ENCODE measurements at places on chromosomes 3 and 15. TPM values are rescaled to one million over a fixed set of nuclear protein-coding genes. Genes with fewer than 3 reads are reported as not detected.

DNA sequence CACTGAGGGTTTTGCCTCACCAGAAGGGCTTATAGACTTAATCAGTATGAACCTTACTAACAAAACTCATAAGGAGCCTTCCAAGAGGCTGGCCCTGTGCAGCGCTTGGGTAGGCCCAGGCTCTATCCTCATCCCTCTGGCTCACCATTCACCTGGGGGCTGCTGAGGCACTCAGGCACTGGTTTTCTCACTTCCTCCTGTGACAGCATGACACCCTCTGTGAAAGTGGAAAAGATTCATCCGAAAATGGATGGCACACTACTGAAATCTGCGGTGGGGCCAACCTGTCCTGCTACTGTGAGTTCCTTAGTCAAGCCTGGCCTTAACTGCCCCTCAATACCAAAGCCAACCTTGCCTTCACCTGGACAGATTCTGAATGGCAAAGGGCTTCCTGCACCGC lies 41.3 kb downstream of the PSMD6 start:
- no peak for DNase-seq

GRCh38 chr3:37143821-37144220 lies 30.6 kb downstream of the LRRFIP2 start:
- DNase-seq, result no peak

GRCh38 chr3:39750712-39751111 lies 58.7 kb upstream of the MYRIP start:
- DNase-seq, result no peak

GRCh38 chr3:122996038-122996580 lies 31.5 kb downstream of the SEMA5B start:
- no peak for DNase-seq

DNA sequence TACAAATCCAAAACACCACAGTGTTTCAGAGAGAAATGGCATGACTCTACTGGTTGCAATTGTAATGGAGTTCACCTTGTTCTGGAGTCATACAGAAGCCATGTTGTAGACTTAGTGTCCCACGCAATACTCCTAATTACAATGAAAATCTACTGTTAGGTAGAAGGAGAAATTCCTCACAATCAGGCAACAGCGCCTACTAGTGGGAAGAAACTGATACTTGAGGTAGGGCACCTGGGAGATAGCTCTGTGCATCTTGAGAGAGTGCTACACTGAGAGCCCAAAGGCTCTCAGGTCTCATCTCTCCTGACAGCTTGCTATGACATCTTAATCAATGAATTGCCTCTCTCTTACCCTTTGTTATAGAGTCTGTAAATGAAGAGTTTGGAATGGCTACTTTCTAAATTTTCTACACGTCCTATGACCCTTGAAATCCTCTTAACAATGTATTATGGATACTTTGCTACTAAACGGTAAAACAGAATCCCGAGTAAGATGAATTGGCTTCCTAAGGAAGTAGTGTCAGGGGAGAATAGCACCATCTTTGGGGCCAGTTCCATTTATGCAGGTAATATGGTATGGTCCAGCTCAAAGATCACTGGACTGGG lies 422.7 kb upstream of the TPRG1 start:
- DNase-seq, result peak; percentile 68

DNA sequence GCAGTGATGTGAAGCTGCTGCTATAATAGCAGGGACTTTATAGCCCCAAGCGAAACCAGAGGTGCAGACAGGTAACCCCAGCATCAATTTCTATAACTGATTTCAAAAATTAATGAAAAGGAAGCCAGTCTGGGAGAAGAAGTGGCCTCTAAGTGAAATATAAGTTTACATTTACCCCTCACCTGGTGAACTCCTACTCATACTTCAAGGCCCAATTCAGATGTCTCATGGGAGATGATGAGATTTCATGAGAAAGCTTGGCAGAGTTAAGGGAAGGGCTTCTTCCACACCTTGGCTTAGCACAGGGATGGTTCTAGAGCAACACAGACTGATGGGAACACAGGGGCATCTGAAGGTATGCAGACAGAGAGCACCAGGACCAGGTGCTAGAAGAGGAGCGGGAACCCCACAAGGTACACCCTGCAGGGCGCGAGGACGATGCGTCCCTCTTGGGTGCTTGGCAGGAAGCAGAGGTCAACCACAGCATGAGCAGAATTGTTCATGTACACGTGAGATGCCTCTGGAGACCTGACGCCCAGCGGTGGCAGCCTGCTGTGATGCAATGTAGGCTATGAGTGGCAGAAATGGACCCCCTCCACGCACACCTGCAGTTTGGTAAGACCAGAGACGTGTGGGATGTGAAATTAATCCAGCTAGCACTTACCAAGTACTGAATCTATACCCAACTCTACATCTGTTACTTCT lies 102.9 kb downstream of the SRGAP3 start:
- DNase-seq, result no peak

Gene OIP5
- total RNA-seq, result 36.7 TPM

DNA sequence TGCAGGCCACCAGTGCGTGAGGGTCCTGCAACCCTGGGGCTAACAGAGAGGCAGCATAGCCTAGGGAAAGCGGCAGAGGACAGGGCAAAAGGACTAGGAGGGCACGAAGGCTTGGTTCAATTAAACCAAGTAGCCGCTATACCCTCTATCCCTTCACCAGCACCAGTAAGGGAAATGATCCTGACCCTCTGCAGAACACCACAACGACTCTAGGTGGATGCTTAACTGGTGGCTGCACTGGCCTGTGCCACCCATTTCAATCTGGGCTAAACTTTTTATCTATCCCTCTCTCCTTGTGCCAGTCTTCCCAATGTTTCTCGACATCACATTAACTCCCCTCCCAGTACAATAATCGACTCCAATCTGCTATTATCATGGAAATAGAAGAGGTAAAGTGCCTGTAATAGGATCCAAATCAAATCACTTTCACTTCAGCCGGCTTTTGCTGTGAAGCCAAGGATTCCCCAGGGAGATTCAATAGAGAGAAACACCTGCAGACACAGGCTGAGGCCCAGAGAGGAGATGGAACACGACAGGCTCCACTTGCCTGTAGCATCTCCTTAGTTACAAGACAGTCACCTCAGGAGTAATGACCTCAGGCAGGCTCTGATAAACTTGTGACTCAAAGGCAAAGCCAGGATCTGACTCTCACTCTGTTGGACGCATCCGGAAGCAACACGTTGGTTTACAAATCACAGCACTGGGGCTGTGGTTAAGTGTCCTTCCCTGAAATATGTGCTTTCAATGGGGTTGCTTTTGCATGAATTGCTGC lies 791.6 kb upstream of the ARRDC4 start:
- no peak for DNase-seq
